Thoracic aorta (tissue), 2 donors: ENCODE measurements at places on chromosomes 6 and 20.

- DNase-seq: no peak
These were observed 46.0 kb upstream of the BHLHE23 start for GRCh38 chr20:63052571-63053431.

- DNase-seq: no peak
These were observed 26.4 kb downstream of the EPB41L2 start for GRCh38 chr6:131036601-131037000.

- DNase-seq: no peak
These were observed 65.9 kb downstream of the AIG1 start for GRCh38 chr6:143126574-143126941.

DNA sequence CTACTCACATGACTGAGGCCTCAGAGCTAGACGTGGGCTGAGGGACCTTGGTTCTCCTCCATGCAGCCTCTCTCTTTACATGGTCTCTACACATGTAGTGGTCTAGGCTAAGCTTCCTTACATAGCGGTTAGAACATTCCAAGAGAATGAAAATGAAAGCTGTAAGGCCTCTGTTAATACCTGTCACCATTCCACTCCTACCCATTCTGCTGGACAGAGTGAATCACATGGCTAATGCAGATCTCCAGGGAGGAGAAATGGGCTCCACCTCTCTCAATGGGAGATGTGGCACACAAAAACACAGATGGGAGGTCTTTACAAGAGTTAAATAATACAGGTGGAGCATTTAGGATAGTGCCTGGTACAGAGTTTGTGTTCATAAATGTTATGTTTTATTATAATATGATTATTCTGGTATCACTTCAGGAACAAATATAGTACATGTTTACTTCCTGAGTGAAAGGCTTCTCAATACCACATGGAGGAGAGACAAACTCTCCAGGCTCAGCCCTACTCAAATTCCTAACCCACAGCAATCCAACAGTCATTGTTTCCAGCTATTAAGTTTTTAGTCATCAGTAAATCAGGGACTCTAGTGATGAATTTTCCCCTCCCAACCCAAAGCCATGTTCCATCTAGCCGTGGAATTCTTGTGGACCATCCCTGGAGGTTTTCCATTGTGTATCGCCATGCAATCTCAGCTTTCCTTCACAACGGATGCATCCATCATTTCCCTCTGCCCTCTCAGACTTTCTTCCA lies 57.9 kb downstream of the ISM1 start:
- DNase-seq: no peak

DNA sequence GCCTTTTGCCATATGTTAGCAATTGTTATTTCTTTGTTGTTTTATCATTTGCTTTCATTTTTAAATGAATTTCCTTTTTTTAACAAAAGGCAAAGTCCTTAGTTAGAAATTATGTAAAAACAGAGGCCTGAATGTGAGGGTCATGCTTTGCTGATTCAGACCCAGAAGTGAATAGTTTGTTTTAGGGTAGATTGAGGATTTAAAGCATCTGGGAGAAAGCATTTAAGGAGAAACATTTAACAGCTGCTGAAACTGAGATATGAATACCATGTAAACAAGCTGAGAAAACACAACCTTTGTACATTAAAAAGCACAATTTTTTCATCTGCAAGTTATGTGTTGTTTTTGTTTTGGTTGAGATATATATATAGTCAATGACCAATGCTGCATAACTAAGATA lies 8.0 kb downstream of the HTR1B start:
- DNase-seq: no peak

DNA sequence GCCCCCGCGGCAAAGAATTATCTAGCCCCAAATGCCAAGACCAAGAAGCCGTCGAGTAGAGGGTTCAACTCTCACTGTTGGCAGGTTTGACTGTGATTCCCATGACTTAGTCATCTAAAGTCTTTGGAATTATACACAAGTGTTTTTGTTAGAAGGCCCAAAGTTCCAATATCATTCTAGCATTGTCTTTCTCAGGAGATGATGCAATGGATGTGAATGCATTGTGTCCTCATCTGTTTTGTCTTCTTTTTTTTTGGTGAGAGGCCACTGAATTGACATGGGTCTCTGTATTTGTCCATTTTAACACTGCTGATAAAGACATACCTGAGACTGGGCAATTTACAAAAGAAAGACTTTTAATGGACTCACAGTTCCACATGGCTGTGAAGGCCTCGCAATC lies 290.5 kb upstream of the ZFP64 start:
- DNase-seq: no peak

GRCh38 chr6:157126183-157127098 lies 196.9 kb downstream of the TMEM242 start:
- no peak for DNase-seq

GRCh38 chr20:56506103-56506502 lies 18.4 kb upstream of the FAM209A start:
- DNase-seq: no peak

DNA sequence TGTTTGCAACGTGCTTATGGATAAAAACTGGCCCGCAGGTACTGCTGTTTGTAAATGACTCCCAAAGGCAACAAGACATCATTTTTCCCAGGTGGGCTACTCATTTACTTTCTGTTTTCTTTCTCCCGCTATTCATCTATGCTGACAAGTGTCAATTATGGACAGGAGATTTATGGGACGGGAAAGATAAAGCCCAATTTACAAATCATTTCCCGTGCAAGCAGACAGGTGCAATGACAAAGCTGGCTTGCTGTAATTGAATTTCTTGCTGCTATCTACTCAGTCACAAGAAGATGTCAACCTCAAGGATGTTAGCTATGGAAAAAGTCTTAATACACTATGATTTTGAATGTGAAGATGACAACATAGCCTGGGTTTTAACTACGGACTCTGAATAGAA lies 125.5 kb downstream of the EPHA7 start:
- DNase-seq: no peak

DNA sequence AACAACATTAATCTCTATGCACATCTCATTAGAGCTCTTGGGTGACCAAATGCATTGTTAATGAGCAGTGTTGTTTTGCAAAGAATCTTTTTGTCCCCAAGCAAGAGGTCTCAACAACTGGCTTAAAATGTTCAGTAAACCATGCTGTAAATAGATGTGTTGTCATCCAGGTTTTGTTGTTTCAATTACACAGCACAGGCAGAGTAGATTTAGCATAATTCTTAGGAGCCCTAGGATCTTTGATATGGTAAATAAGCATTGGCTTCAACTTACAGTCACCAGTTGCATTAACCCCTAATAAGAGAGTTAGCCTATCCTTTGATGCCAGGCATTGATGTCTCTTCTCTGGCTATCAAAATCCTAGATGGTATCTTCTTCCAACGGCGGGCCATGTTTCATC lies 23.3 kb downstream of the NUP153 start:
- DNase-seq: no peak

DNA sequence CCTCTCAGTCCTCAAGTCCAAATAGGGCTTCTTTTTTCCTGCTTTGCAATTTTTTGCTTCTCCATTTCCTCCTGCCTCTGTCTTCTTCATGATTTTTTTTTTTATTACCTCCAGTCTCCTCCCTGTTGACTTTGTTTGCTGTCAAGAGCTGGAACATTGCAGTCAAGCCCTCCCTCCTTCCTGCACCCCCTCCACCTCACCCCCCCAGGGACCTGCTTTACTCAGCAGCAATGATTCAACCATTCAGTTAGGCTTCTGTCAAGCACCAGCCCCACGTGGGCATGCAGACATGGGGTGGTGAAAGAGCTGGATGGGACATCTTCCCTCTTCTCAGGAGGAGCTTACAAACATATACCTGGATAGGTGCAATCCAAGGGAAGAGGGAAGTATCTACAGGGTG lies 142.4 kb downstream of the LRFN2 start:
- DNase-seq: no peak

GRCh38 chr6:162999575-163000285 lies 272.0 kb downstream of the PACRG start:
- DNase-seq: no peak

DNA sequence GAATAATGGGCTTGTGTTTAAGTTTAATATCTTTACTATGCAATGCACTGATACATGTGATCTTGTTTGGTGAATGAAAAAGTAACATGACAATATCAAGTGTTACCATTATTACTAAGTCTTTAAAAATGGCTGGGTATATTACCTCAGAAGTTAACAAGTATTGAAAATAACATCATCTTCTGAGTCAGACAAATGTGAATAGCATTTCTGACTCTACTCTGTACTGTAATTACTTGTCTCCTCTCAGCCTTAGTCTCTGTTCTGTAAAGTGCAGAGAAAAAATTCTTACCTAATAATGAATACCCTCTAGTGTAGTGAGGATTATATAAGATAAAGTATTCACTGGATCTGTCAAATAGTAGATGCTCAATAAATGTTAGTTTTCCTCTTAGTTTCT lies 47.0 kb upstream of the GCLC start:
- DNase-seq: no peak

DNA sequence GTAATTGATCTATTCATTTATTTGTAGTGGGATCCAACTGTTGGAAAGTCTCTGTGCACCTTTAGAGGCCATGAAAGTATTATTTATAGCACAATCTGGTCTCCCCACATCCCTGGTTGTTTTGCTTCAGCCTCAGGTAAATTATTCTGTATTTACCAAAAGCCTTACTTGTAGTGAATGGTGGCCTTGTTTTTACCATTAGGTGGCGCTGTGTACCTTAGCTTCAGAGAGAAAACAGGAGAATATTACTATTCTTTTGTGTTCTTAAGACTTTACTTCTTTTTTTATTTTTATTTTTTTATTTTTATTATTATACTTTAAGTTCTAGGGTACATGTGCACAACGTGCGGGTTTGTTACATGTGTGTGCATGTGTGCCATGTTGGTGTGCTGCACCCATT lies 23.7 kb downstream of the PEX7 start:
- DNase-seq: no peak

DNA sequence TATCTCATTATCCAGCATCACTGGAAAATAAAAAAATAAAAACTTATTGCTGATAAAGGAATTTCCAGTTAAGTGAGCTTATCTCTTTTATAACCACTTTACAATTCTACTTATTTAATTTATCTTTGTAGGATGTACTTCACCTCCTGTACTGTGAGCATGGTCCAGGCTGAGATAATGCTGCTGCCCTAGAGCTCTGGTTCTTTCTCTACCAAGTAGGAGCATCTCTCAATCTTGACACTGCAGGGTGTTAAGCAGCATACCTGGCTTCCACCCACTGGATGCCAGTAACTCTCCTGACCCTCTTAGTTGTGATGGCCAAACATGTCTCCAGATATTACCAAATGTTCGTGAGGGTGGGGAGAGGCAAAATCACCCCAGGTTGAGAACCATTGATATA lies 454.5 kb downstream of the ADGRB3 start:
- DNase-seq: no peak

- DNase-seq: no peak
These were observed 42.1 kb upstream of the LOC128125822 start for GRCh38 chr6:63530182-63530581.

DNA sequence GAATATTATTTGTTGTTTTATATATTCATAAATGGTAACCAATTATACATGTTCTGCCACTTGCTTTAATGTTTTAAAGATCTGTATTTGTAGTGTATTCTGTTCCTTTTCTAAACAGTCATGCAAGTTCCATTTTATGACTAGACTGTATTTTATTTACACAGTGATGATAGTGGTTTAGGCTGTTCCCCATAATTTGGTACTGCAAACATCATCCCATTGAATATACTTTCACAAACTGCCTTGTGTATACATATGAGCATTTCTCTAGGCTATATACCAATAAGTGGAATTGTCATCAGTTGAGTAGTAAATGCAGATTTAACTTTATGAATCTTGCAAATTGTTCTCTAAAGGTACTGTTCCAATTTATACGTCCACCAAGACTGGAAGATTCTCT lies 738.0 kb downstream of the EPHA7 start:
- DNase-seq: no peak

- no peak for DNase-seq
These were observed 177.4 kb downstream of the MTFR2 start for GRCh38 chr6:136072691-136073090.

DNA sequence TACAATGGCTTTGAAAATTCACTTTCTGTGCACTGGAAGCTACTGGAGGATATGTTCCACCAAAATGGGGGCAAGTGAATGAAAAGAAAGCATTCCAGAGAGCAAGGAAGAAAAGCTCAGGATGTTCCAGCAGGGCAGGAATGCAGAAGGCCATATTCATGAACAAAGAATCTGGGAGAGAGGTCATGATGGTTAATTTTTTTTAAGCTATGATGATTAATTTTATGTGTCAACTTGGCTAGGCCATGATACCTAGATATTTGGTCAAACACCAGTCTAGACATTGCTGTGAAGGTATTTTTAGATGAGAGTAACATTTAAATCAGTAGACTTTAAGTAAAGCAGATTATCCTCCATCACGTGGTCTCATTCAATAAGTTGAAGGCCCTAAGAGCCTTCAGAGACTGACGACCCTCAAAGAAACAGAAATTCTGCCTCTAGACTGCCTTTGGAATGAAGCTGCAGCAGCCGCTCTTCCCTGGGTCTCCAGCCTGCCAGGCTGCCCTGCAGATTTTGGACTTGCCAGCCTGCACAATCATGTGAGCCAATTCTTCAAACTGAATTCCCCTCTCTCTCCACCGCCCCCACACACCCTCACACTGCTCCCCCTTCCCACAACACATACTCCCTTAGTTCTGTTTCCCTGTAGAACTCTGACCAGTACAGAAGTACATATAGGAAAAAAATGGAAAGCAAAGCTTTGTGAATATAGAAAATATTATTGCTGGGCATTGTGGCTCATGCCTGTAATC lies 20.1 kb upstream of the GCM1 start:
- no peak for DNase-seq

GRCh38 chr20:37231947-37232630 lies 29.5 kb downstream of the GHRH start:
- no peak for DNase-seq

- DNase-seq: no peak
These were observed 35.7 kb downstream of the CDH4 start for GRCh38 chr20:61287583-61288275.

DNA sequence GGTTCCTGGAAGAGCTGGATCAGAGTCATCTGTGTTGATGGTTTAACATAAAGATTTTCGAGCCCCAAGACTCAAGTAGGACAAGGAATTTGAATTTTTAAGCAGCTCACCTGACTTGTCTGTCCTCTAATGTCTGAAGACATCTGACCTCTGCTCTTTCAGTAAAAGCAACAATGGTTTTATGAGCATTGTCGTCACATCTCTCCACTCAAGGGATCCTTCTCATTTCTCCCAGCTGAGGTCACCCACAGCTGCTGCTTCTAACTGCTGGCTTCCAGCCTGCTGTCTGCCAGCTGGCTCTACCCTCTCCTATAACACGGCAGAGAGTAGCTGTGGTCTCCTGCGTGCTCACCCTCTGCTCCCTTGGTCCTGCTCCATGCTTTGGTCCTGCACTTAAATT lies 24.7 kb upstream of the HDAC2 start:
- DNase-seq: peak; percentile 6

DNA sequence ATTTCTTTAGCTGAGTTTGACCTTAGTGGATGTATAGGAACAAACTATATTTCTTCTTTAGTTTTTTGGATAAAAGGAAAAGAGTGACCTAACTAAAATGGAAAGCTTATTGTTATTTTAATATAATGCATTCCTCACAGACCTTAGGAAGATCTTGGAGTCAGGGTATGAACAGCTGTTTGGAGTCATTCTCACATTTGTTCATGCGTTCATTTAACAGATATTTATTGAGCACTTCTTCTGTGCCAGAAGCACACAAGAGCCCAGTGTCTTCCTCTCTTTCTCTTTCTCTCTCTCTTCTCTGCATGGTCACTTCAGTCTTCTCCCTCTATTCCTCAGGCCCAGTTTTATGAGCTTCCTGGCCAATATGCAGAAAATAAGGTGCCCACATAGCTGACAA lies 744.0 kb upstream of the MAP3K7 start:
- no peak for DNase-seq
